ENCODE measurements at places on chromosomes 12 and 14.

GRCh38 chr14:98350213-98350612 lies 921.8 kb downstream of the BCL11B start:
- DNase-seq, result no peak

DNA sequence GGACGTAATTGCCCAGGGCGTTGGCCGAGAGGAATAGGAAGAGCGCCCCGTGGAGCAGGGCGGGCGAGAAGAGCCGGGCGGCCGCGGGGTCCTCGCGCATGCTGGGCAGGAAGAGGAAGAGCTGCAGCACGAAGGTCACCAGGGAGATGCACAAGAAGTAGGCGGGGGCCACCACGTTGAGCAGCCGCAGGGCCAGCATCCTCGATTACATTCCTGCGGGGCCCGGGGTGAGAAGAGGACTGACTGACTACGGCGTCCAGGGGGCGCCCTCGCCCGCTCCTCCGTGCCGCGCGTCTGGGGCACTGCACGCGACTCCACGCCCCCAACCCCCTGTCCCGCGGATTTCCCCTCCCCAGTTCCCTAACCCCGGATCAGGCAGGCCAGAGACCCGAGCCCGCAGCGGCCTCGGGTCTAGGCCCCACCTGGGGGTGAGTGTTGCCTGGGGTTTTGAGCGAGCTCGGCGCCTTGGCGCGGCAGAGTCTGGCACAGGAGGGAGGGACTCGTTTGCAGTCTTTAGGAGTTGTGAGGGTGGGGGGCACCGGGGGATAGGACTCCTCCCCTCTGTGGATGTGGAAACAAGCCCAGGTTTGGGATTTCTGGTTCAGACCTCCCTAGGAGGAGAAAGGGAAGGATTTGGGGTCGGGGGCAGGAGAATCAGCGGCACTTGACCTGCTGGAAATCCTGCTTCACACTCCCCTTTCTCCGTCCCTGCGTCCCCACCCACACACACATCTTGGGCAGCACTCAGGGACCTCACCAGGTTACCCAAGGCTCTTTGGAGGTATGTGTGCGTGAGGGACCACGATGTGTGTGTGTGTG lies 1.8 kb downstream of the ZDHHC22 start:
- no peak for DNase-seq

- DNase-seq, result no peak
Measured at GRCh38 chr12:91057368-91058165, at the start of gene KERA. Gene KERA, minus strand, starts transcription at chr12:91058024. Its CDS starts 1,743 bp downstream, at chr12:91056281.

DNA sequence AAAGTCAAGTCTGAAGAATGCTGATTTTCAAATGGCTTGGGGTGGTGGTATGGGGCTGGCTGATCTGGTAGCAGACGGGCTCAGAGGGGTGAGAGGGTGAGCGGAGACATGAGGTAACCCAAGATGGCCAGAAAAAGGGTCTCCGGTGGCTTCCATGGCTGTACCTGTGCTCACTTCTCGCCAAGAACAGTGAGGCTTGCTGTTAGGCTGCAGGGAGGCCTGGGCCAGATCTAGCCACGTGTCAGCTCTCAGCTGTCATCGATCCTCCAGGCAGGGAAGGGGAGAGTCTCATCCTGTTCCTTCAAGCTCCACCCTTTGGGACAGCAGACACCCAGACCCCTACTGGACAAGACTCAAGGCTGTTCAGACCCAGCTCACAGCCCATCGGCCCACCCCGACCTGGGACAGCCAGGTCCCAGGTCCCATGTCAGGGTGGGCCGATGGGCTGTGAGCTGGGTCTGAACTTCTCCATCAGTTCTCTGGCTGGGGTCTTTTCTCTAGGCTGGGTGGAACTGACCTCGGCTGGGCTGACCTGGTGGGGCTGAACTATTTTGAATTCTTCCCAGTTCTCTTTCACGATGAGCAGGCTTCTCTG lies 9.0 kb downstream of the LRTM2 start:
- DNase-seq, result no peak

DNA sequence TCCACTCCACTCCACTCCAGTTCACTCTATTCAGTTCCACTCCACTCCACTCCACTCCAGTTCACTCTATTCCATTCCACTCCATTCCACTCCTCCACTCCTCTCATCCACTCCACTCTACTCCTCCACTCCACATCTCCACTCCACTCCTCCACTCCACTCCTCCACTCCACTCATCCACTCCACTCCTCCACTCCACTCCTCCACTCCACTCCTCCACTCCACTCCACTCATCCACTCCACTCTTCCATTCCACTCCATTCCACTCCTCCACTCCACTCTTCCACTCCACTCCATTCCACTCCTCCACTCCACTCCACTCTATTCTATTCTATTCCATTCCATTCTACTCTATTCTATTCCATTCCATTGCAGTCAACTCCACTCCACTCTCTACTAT lies 9.8 kb downstream of the SERPINA5 start:
- no peak for DNase-seq

- no peak for DNase-seq
Measured at GRCh38 chr12:54439521-54440255, 20.6 kb upstream of the ITGA5 start.

- DNase-seq, result no peak
Measured at GRCh38 chr12:56243731-56244181, 13.9 kb downstream of the SLC39A5 start.

DNA sequence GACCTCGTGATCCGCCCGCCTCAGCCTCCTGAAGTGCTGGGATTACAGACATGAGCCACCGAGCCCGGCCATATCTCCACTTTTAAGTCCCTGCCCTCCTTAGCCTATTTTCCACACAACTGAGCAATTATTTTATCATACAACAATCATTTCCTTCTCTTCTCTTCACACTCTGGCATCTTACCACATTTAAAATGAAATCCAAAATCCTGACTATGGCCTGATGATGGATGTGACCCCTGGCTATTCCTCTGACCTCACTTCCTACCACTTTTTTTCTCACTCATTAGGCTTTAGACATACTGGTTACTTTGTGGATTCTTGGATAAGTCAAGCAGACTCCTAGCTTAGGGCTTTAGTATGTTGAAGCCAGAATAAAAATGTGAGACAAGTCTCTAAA lies 21.9 kb upstream of the EID3 start:
- no peak for DNase-seq

Measured in GOT3 (cell line).